ENCODE measurements at places on chromosomes 2 and 18.
A peak's percentile ranks its signal among the peaks of the same experiment; 100 is the strongest.

DNA sequence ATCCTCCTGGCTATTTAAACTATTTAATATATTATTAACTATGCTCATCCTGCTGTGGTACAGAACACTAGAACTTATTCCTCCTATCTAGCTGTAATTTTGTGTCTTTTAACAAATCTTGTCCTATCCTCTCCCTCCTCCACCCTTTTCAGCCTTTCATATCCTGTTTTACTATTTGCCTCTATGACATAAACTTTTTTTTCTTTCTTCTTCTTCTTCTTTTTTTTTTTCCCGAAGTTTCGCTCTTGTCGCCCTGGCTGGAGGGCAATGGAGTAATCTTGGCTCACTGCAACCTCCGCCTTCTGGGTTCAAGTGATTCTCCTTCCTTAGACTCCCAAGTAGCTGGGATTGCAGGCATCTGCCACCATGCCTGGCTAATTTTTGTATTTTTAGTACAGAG, 201.5 kb downstream of the LPIN1 start:
- no peak for DNase-seq

GRCh38 chr2:232345251-232345650, 33.3 kb upstream of the ALPP start:
- DNase-seq = no peak

DNA sequence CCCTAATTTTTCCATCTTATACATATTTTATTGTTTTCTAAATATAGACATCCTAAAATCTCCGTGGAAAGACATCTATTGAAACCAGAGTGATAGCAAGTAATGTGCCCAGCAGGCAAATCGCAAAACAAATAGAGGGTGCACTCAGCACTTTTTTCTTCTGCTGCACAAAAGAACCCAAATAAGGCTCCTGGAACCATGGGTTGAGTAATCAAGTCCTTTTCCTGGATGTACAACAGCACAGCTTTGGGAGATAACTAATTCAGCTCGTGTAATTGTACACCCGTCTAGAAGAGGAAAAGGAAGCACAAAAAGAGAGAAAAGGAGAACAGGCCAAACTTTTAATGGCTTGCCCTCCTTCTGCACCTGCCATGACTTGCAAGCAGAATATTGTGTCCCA, 126.9 kb upstream of the TLK1 start:
- no peak for DNase-seq

- DNase-seq = no peak
Observed at GRCh38 chr18:28725876-28726275, 548.9 kb upstream of the CDH2 start.

DNA sequence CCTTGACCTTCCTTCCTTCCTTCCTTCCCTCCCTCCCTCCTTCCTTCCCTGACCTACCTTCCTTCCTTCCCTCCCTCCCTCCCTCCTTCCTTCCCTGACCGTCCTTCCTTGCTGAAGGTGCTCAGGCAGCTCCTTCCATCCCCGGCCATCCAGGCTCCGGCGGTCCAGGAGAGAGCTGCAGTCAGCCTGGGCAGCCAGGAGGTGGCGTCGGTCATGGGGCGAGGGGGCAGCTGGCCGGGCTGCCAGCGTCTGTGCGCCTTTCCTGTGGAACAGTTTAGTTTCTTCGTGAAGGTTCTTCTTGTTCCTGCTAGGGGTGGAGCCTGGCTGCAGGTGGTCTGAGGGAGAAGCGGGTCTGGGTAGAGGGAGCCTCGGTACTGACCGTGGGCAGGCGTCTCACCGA, 15.7 kb downstream of the GPR35 start:
- DNase-seq = peak; percentile 83

DNA sequence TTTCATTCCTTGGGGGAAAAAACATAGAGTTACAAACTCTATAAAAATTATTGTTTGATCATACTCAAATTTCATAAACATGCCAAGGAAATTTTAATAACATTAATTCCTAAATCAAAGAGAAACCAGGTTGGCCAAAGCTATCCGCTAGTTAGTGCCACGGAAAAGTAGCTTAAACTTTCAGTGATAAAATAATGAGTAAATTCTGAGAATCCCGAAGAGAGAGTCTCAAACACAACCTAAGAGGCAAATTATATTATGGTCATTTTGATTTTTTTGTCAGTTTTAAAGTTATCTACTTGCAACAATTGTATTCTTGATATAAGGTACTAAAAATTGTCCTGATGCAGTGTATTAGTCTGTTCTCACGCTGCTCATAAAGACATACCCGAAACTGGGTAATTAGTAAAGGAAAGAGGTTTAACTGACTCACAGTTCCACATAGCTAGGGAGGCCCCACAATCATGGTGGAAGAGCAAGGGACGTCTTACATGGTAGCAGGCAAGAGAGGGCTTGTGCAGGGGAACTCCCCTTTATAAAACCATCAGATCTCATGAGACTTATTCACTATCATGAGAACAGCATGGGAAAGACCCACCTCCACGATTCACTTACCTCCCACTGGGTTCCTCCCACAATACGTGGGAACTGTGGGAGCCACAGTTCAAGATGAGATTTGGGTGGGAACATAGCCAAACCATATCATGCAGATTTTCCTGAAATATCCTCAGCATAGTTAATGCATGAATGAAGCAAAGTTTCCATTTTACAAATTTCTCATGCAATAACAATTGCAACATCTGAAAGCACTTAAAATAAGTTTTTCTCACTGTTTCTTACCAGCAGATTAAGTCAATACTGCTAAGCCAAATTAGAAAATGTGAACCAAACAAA, 205.9 kb upstream of the STK17B start:
- DNase-seq = no peak

DNA sequence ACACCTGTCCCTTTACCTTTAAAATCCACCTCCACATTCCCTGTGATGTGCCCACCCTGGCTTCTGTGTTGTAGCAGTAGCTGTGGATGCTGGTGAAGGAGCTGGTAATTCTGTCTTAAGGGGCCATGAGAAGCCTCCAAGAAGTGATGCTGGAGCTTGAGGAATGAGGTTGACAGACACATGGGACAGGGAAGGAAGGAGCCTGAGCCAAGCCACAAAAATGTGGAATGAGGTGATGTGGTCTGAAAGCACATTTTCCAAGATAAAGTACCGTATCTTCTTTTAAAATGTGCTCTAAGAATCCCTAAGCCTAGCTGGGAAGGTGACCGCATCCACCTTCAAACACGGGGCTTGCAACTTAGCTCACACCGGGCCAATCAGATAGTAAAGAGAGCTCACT, 31.2 kb downstream of the VWA3B start:
- DNase-seq = no peak

GRCh38 chr2:166411473-166412230, 35.9 kb upstream of the SCN9A start:
- no peak for DNase-seq

DNA sequence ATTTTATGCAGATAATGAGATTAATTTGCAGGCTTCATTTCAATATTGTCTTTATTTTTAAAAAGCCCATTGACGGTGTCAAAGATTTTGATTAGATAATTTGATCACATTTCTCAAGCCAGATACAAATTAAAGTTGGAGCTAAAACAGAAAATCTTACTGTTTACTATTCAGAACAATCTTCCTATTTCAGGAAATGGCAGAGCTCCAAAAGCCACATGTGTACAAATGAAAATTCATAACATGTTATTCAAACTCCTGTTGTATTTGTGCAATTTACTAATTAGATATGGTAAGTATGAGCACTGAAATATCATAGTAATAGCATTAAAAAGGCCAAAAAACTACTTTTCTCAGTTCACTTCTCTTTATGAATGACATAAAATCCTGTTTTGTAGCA, 682.9 kb downstream of the KCNJ3 start:
- no peak for DNase-seq

DNA sequence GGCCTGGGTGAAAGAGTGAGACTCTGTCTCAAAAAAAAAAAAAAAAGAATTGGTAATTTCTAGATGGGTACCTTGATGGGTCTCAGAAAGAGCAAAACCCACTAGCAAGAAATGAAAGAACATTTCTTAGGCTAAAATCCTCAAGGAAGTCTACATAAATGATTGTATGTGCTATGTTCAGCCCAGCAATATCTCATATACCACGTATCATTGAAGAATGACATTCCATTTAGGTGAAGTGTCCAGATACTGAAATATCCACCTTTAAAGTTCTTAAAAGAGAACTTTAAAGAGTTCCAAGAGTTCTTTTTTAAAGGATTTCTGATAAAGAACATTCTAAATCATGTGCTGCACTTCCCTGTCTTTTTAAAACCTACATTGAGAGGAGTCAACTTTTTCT, 19.2 kb downstream of the NRP2 start:
- no peak for DNase-seq

DNA sequence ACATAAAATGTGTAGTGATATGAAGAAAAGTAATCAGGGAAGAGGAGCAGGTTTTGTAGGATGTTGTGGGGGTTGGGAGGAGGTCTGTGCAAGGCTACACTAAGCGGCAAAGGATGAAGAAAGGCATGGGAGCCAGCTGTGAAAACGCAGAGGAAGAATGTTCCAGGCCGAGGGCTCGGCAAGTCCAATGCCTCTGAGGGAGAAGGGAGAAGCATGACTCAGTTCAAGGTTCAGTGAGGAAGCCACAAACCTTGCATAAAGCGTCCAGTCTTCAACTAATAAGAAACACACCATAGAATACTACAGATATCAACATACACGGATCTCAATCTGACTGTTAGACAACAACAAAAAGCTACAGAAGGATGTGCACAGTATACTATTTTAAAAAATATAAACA, 16.2 kb downstream of the EPB41L3 start:
- DNase-seq = no peak

Data from HEK293T (cell line).